ENCODE measurements at places on chromosomes 1 and 21.

DNA sequence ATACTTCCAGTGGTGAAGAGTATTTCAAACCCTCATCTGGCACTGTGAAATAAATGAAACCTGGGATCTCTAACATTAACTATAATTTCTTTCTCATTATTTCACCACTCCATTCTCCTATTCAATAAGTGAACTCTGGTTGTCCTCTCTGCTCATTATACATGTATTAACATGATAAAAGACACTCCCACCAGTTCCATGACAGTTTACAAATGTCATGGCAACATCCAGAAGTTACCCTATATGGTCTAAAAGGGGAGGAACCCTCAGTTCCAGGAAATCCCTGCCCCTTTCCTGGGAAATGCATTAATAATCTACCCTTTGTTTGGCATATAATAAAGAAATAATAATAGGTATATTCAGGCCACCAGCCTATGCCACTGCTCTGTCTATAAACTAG is 62.7 kb upstream of the BRINP3 start:
- no peak for DNase-seq

GRCh38 chr1:84386716-84387479 is 11.4 kb upstream of the DNASE2B start:
- DNase-seq = no peak

DNA sequence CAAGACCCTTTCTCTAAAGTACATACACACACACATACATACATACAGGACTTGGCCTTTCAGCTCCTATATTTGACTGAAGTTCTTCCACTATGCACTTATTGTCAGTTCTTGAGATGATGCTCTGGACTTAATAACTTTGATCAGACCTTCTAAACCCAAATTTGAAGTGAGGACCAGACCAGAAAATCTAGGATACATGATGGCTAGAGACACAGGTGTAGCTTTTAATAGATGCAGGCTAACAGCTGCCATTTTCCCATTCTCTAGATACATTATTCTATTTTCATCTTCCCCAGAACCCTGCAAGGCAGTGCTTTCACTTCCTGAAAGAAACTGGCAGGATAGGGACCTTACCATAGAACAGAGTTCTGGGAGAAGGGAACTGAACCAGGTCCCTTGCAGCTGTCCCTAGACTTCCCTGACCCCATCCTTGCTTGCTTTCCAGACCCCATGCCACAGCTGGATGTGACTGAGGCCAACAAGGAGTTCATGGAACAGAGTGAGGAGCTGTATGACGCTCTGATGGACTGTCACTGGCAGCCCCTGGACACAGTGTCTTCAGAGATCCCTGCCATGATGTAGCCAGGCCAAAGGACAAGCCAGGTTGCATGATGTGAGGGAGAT is 14.9 kb upstream of the RAB42 start:
- no peak for DNase-seq

DNA sequence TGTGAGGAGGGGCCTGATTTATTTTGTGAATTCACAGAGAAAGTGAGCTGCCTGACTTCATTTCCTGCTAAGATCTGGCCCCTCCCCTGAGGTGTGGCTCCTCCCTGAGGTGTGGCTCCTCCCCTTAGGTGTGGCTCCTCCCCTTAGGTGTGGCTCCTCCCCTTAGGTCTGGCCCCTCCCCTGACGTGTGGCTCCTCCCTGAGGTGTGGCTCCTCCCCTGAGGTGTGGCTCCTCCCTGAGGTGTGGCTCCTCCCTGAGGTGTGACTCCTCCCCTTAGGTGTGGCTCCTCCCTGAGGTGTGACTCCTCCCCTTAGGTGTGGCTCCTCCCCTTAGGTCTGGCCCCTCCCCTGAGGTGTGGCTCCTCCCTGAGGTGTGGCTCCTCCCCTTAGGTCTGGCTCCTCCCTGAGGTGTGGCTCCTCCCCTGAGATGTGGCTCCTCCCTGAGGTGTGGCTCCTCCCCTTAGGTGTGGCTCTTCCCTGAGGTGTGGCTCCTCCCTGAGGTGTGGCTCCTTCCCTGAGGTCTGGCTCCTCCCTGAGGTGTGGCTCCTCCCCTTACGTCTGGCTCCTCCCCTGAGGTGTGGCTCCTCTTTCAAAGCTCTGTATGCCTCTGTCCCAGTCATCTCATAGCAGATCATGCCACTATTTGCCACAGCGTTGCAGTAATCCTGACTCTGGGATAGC is 26.9 kb upstream of the LRRC3 start:
- no peak for DNase-seq

- DNase-seq = no peak
Observed at GRCh38 chr1:154759196-154759595, 110.9 kb downstream of the KCNN3 start.

GRCh38 chr1:213979751-213980586 is 7.8 kb upstream of the PROX1 start:
- no peak for DNase-seq

DNA sequence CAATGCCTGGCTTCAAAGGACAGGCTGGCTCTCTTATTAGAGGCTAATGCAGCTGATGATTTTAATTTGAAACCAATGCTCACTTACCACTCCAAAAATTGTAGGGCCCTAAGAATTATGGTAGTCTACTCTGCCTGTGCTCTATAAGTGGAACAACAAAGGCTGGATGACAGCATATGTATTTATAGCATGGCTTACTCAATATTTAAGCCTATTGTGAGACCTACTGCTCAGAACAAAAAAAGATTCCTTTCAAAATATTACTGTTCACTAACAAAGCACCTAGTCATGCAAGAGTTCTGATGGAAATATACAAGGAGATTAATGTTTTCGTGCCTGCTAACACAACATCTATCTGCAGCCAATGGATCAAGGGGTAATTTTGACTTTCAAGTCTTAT is 73.8 kb upstream of the DUSP10 start:
- no peak for DNase-seq

DNA sequence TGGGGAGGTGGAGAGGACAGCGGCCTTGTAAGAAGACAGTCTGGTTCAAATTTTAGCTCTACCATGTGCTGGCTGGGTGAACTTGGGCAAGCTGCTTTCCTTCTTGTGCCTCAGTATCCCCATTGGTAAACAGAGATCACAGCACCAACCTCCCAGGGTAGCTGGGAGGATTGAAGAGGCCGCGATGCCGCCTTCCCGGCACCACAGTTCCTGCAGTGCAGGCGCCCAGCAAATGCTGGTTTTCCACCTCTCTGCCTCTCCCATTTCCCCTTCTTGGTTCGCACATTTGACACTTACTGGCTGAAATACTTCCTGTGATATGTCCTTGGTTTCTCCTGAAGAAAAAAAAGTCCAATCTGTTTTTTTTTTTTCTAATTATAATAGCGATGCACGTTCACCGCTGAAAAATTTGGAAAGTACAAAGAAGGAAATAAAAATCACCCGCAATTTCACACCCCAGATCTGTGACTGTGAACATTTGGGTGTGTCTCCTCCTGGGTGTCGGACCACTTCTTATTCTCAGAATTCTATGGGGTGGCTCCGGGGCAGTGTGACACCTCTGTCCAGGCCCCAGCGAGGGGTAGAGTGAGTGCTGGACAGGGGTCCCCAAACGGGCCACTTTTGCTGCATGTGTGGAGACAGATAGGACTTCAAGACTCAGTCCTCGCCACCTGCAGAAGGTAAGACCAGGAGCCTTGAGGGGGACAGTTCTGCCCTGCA is 73.1 kb downstream of the RUNX3 start:
- DNase-seq = no peak

DNA sequence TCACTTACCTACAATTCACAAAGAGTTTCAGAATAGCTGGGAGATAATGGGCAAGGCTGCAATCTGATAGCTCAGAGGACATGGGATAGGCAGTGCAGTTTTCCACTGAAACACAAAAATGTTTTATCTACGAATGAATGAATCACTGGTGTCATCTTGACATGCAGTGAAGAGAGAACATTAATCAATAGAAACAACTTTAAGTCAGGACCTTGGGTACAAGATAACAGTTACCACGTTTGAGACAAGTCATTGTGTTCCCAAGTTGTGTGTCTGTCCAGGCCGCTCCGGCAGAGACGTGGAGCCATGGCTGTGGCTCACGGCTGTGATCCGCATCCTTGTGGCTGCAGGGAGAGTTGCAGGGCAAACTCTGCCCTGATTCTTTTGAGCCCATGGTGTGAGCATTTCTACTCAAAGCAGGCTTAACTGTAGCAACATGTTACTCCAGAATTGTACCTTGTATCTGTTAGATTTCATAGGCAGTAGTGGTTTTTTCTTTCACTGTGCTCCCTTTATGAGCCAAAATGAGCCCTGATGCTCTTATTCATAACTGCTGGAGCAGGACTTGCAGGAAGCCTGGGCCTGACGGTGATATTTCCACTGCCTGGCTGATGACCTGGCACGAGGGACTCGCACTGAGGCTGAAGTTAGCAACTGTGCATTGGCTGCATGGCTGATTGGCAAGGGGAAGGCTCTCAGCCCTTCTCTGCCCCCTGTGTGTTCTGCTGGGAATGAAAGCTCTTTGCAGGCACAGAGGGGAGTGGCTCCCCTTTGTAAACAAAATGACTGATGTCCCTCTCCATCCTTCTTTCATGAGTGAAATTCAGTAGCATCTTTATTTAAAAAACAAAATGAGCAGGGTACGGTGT is 465.2 kb downstream of the AJAP1 start:
- no peak for DNase-seq

DNA sequence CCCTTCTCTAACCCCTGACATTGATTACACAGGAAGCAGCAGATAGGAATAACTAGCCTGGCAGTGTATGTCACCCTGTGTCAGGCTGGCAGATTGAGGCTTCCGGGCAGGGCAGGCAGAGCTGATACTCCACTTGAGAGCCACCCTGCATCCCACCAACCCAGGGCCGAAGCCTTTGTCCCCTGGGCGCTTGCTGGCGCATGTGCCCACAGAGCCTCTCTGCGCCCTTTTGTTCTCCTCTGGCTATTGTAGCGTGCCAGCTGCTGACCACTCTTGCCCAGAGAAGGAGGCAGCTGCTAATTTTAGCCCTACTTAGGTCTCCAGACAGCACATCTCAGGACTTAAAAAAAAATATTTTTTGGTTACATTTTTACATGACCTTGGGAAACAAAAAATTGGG is 304.9 kb downstream of the HHAT start:
- DNase-seq = no peak

GRCh38 chr1:152001631-152002584 is 8.2 kb upstream of the S100A10 start:
- DNase-seq = peak; percentile 49

DNA sequence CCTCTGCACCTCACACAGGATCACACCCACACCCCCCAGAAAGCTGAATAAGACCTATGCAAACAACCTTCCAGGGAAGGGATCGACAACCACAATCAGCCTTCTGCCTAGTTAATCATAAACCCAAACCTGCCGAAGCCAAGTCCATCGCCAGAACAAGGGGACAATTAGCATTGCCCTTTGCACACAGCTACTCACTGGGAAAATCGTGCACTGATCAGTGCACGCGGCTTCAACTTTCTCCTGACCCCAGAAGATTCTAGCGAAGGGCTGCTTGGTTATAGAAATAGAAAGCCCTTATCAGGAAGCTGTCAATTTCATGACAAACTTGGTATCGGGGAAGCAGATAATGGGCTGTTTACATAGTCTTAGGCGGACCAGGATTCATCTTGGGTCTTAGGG is 29.5 kb downstream of the RUNX1 start:
- no peak for DNase-seq

GRCh38 chr21:28066596-28067387 is 925.9 kb downstream of the LTN1 start:
- no peak for DNase-seq

DNA sequence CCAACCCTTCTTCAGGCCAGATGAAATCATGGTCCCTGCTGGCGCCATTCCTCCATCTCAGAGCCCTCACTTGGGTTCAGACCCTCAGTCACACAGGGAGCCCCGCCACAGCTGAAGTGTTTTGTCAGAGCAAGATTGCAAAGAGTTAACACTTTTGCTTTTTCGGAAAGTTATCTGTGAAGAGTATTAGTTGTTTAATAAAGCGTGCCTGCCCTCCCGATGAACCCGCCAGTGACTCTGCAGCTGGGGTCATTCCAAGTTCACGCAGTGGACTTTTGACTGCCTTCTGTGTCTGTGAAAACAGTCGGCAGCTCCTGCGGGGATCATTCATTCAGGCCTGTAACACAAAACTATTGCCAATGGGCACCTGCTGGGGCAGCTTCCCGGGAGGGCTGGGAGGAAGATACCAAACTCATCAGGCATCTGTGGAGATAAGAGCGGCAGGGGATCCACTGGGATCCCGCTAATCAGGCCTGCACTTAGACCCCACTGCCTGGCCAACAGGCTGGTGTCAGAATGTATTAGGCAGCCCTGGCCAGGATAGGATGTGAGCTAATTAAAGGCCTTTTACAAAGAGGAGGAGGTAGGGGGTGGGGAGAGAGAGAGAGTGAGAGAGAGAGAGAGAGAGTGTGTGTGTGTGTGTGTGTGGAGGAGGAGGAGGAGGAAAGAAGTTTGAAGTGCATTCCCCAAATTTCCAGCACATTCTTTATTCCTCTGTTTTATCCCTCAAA is 184.5 kb downstream of the DHRS3 start:
- no peak for DNase-seq

GRCh38 chr21:46428987-46429710 is 29.5 kb upstream of the DIP2A start:
- no peak for DNase-seq

GRCh38 chr21:34962586-34963222 is 86.4 kb downstream of the RUNX1 start:
- no peak for DNase-seq

- no peak for DNase-seq
Observed at GRCh38 chr1:188070848-188071247, 1242.1 kb downstream of the PLA2G4A start.

DNA sequence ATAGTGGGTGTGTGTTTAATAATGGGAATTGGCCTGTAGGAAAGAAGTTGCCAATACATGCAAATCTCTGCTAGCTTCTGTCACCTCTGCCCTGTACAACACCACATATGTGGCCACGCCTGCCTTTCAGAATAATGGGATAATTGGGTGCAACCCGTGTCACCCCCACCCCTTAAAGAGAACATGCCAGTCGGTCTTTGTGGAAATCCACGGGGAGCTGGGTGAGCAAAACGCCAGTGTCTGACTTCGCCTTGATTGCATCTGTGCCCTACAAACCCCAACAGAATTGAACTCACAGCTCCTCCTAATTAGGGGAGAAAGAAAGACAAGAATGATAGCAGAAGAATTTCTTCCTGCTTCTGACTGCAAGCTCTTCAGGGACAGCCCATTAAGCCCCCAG is 6.4 kb upstream of the PLXNA2 start:
- DNase-seq = no peak

DNA sequence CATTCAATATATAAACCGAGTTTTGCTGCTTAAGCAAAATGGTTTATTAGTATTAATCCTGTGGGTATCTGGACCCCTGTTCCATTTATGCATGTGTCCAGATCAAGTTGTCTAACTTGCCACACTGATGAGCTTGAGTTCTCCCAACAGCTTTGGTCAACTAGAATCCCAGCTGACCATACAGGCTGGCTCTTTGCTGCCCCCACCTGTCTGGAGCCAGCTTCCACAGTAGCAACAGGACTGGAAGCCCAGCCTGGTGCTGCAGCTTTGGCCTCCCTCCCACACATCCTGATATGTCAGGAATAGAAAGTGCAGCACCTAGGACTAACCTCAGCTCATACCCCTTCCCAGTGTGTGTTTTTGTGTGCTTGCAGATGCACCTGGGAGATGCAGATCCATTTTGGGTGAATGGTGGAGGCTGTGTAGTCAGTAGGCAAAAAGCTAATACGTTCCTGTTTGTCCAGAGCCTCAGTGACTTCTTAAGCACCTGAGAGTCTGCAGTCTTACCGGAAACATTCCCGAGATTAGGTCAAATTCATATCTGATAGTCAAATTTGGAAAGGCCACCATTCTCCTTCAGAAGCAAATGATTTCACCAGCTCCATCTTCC is 40.9 kb upstream of the BEND5 start:
- DNase-seq = no peak

Data from activated T-helper 1 cell treated with anti-CD3 and anti-CD28 coated beads, Interleukin-2, amount 50 U/mL, for 16 hours (primary cell).